NCI-H1092 (cell line): ENCODE measurements at places on chromosomes 4 and X.

- no peak for DNase-seq
Observed at GRCh38 chrX:39765327-39765726, 332.4 kb downstream of the BCOR start.

GRCh38 chrX:134572816-134573682, 85.2 kb downstream of the PLAC1 start:
- DNase-seq = no peak

- no peak for DNase-seq
Observed at GRCh38 chrX:110311437-110312230, 6.3 kb downstream of the AMMECR1 start.

GRCh38 chrX:40058719-40059118, 39.0 kb downstream of the BCOR start:
- peak; percentile 94 for DNase-seq

GRCh38 chrX:74446876-74447275, 25.6 kb downstream of the SLC16A2 start:
- DNase-seq = no peak

DNA sequence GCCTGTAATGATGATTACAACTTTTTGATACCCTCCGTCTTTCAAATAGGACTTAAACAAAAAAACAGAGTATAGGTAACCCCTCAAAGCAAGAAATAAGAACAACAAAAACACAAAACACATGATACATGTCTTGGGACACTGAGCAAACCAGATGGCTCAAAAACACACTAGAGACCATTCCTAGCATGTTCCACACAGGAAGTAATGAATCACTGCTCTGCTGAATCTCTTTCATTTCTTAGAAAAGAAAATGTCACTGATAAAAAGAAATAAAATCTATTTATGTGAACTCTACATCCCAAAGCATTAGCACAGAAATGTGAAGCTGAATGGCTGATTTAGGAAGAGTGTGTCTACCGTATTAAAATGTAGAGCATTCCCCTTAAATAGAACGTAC, 134.5 kb upstream of the IL15 start:
- no peak for DNase-seq

- DNase-seq = no peak
Observed at GRCh38 chrX:30373951-30374350, 64.8 kb upstream of the NR0B1 start.

DNA sequence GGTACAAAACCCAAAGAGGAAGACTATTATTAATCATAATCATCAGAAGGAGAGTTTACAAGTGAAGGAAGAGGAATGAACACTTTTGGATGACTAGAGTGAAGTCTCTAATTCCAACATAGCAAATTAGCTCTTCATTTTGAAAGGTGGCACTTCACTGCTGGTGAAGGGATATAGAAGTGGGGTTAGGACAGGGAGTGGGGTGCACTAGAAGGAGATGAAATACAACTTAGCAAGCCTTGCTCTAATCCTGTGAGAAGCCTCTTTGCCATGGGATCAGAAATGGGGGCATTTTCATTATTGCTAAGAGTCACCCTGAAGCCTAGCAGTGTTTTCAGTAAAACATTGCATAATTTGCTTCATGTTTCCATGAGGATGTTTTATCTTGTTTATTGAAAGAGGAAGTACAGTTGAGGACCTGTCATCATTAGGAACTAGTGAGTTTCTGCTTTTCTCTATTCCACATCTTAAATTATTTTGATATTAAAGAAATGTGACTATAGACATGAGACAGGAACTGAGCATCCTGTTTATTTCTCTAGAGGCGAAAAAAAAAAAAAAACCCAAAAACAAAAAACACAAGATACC, 9.3 kb upstream of the GRPR start:
- DNase-seq = no peak

DNA sequence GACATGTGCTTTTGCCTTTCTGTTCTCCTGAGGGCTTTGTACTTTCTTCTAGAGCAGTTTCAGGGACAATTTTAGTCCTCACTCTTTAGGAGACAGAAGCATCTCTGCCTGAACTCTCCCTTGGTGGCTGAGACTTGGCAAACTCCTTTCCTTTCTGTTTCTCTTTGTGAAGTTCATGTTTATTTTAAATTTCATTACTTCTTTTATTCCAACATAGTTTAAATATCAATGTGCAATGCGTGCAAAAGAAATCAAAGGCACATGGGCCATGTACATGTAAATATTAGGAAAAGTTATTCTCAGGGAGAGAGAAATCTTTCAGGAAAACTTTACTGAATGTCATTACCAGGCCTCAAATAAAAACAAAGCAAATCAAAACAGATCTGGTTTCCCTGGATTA, 177.6 kb downstream of the RNF150 start:
- DNase-seq = no peak

- no peak for DNase-seq
Observed at GRCh38 chr4:148810461-148810860, 368.2 kb upstream of the NR3C2 start.

DNA sequence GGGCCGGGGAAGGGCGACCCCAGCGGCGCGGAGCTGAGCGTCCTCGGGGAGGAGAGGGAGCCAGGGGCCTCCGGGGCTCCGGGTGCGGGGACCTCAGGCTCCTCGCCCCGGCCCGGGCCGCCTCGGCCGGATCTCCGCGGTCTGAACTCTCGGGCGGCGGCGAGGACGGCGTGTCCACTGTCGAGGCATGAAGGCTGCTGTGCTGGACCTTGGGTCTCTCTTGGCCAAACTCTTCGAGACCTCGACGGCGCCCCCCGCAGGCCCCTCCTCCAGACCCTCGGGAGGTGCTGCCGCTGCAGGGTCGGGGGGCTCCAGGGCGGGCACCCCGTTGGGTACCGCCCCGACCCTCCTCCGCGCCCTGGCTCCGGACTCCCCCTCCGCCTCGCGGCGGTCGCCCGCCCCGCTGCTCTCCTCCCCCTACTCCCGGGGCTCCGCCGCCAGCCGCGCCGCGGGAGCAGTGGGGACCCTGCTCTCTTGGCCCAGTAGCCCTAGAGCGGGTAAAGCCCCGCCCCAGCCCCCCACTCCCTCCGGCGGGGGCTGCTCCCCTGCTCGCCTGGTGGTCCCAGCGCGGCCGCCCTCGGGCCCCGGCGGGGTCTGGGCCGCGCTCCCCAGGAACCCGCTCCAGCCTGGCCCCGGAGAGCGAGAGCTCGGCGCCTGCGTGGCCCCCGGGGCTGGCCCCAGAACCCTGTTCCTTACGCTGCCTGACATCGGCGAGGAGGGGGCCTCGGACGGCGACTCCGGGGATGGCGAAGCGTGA, 564 bp downstream of the FAM149A start:
- DNase-seq = no peak

GRCh38 chrX:56564164-56564885, 898 bp downstream of the UBQLN2 start:
- DNase-seq = peak; percentile 23

GRCh38 chr4:74157154-74157553, 764 bp upstream of the MTHFD2L start:
- no peak for DNase-seq

GRCh38 chrX:43604753-43605152, 51.3 kb upstream of the MAOA start:
- no peak for DNase-seq
